ENCODE measurements at places on chromosomes 5 and 9.

DNA sequence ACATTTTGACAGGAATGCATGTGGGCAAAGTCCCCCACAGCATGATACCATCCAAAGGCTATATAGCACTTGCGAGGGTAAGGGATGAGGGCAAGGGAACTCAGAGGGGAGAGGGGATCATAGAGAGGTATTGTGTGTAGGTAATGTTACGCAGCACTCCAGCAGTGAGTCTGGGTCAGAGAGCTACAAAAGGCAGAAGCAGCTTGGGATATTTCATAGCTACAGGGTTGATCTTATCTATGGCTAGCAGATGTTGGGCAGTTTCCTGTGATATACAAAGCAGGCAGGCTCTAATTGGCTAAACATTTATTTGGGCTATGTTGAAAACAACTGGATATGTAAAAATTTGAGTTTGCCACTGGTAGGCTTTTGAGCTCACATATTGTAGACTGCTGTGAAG, 17.8 kb upstream of the SLCO4C1 start:
- no peak for DNase-seq

- no peak for DNase-seq
Observed at GRCh38 chr5:155530046-155530445, 516.5 kb downstream of the KIF4B start.

DNA sequence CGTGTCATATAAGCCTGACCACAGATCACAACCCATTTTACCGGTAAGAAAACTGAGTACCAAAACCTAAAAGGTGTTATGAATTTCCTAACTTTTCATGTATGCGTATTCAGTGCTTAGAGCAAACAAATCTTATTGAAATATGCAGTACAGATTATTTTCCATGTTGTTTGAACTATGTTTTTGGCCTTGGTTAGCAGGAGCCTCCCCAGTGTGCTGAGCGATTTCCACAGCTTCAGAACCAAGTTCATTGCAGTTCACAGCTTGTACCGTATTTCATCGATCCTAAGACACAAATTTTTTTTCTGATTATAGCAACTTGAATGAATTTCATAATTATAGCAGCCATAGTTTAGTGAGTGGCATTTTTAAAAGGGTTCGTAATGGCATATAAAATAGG, 13.7 kb downstream of the ADAMTSL1 start:
- DNase-seq = no peak

- DNase-seq = no peak
Observed at GRCh38 chr5:21140987-21141386, 1153.0 kb upstream of the CDH18 start.

DNA sequence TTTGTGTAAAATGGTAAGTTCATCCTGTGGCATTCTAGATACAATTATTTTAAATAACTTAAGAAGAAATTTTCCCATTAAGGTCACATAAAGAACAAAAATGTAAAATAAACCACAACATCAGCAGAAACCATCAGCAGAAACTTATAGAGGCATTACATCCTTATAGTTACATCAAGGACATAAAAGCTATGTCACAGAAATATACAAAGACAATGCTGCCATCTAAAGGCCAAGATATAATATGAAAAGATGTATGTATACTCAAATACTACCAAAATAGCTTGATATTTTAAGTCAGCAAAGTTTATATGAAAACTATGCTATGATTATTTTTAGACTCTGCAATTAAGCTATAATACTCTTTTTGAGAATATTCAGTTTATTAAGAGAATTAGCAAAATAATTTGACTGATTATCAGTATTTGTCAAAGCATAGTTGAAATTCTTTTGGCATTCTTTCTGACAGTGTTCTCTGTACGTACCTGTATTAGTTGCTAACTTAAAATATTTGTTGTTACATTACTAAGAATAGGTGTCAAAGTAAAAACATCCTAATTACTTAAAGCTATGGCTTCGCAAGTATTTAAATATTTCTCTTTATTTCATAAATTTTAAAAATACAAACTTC, 36.2 kb downstream of the FBXL17 start:
- DNase-seq = no peak

GRCh38 chr9:133999851-134000265, 7.7 kb upstream of the VAV2 start:
- DNase-seq = no peak

GRCh38 chr5:158289967-158290366, 431.0 kb upstream of the CLINT1 start:
- no peak for DNase-seq

GRCh38 chr5:117093653-117094052, 519.0 kb upstream of the SEMA6A start:
- DNase-seq = no peak

- peak; percentile 22 for DNase-seq
Observed at GRCh38 chr9:78821126-78821822, 524.3 kb downstream of the PSAT1 start.

DNA sequence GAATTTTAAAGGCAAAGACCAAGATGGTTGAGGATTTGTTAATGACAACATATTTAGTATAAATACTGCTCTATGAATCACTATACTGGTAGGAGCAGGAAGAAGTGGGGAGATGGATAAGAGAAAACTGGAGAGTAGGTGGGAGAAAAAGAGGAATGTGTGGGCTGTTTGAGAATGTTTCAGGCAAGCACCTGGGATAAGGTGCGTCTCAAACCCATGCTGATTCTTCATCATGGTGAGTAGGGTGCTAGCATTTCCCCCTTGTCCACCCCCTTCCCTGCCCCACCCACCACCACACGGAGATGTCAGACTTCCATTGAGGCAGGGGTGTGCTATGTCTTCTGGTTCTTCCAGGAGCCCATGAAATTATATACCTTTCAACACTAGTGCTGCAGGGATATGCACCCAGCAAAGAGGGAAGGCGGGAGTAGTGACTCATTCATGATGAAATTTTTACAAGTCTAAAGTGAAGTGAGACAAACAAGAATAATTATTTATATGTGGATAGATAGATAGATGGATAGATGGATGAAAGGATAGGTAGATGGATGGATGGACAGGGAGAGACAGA, 54.3 kb downstream of the MTX3 start:
- no peak for DNase-seq
